ENCODE measurements at places on chromosomes 1 and 21.

- peak; percentile 26 for DNase-seq
These were observed 859 bp upstream of the ERMAP start for GRCh38 chr1:42815941-42816584.

GRCh38 chr1:185213091-185213490, 56.1 kb downstream of the SWT1 start:
- DNase-seq: peak; percentile 71

GRCh38 chr21:34534522-34534921, 22.5 kb upstream of the KCNE1 start:
- no peak for DNase-seq

GRCh38 chr1:6272868-6273267, 12.0 kb upstream of the GPR153 start:
- no peak for DNase-seq

DNA sequence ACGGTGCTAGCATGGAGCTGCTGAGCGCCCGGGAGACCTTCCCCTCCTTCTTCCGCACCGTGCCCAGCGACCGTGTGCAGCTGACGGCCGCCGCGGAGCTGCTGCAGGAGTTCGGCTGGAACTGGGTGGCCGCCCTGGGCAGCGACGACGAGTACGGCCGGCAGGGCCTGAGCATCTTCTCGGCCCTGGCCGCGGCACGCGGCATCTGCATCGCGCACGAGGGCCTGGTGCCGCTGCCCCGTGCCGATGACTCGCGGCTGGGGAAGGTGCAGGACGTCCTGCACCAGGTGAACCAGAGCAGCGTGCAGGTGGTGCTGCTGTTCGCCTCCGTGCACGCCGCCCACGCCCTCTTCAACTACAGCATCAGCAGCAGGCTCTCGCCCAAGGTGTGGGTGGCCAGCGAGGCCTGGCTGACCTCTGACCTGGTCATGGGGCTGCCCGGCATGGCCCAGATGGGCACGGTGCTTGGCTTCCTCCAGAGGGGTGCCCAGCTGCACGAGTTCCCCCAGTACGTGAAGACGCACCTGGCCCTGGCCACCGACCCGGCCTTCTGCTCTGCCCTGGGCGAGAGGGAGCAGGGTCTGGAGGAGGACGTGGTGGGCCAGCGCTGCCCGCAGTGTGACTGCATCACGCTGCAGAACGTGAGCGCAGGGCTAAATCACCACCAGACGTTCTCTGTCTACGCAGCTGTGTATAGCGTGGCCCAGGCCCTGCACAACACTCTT, 1.1 kb downstream of the TAS1R3 start:
- DNase-seq: no peak

DNA sequence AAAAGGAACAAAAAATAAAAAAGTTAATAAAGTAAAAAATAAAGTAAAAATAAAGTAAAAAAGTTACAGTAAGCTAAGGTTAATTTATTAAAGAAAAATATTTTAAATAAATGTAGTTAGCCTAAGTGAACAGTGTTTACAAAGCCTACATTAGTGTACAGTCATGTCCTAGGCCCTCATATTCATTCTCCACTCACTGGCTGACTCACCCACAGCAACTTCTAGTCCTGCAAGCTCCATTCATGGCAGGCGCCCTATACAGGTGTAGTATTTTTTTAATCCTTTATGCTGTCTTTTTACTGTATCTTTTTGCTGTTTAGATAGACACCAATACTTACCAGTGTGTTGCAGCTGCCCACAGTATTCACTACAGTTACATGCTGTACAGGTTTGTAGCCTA, 12.4 kb downstream of the ADAR start:
- DNase-seq: peak; percentile 57

DNA sequence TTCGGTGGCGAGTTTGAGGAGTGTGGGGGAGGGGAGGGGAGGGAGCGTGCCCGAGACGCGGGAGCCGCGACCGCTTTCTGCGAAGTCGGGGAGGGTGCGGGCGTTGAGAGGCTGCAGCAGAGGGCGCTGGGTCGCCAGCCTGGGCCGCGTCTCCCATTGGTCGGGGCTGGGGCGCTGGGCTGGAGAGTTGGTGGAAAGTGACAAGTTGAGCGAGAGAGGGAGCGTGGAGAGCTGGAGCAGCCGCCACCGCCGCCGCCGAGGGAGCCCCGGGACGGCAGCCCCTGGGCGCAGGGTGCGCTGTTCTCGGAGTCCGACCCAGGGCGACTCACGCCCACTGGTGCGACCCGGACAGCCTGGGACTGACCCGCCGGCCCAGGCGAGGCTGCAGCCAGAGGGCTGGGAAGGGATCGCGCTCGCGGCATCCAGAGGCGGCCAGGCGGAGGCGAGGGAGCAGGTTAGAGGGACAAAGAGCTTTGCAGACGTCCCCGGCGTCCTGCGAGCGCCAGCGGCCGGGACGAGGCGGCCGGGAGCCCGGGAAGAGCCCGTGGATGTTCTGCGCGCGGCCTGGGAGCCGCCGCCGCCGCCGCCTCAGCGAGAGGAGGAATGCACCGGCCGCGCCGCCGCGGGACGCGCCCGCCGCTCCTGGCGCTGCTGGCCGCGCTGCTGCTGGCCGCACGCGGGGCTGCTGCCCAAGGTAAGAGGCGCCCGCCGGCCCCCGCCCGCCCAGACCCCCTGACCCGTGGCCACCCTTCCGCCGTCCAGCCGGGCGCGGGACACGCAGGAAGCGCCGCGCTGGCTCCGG, at the start of gene ROR1:
TSS of gene ROR1 (plus strand) at position 203 of the 802 bp plus-strand sequence.
- peak; percentile 76 for DNase-seq

DNA sequence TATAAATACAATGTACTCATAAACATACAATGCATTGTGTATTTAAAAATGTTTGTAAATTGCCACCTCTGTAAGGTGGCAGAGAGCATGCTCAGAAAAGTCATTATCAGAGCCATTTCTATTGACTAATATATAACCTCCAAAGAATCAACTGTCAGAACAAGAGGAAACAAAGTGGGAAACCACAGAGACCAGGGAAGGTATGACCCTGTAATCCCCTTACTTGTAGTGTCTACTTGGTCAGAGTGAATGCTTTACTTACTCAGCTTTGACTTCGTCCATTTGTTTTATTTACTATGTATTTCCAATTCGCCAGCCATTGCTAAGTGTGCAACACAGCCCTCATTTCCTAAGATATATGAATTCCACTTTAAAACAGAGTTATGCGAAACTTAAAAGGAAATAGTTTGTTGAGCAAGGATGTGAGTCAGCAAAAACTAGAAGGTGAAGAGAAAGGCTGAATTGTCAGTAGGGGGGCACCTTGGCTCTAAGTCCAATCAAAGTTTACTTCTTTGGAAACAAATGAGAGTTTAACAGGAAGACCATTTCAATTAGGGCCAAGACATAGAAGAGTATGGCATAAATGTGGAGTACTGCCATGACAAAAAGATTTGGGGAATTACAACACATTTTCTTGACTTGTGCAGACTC, 671.7 kb upstream of the PTBP2 start:
- peak; percentile 48 for DNase-seq

DNA sequence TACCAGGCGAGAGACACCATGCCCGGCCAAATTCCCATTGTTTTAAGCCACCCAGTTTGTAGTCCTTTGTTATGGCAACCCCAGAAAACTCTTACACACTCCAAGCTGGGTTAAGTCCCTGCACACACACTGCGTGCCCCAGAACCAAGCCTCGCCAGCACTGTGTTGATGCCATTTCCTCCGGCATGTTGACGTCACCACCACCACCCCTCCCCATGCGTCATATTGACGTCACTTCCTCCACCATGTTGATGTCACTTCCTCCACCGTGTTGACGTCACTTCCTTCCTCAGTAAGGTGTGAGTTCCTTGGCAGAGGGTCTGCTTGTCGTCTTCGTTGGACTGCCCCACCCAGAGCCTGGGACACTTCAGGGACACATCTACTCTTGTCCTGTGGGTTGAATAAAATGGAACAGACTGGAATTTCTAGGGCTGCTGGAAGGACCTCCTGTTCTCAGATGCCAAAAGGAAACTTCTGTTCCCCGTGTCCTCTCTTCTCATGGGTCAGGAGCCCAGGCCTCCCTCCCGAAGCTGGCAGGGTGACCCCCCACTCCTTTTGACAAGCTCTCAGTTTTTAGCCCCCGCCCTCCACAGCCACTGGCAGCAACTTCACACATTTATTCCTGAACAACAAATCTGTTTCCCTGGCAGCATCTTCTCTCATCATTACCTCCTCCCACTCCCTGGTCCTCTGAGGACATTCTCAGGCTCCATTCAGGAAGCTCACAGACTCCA, 643.3 kb downstream of the NPHP4 start:
- no peak for DNase-seq

GRCh38 chr1:47229886-47230691, 1.9 kb downstream of the TAL1 start:
- no peak for DNase-seq

DNA sequence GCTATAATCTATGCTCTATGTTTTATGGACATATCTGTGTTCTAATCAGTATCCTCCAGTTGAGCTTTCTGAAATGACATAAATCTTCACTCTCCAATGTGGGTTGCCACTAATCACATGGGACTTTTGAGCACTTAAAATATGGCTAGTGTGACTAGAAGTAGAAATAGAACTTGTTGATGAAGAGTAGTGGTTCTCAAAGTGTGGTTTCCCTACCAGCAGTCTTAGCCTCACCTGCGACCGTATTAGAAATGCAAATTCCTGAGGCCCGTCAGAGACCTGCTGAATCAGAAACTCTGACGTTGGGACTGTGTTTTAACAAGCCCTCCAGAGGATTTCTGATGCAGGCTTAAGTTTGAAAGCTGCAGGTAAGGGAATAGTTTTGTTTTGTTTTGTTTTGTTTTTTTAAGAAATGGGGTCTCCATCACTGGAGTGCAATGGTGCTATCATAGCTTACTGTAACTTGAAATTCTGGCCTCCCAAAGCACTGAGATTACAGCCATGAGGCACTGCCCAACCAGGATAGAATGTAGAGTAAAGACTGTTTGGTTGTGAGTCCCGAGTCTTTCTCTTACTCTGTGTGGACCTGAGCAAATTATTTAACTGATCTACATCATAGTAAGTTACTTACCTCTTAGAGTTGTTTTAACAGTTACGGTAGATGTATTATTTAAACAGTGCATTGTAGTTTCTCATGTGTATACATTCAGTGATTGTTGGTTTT, 21.7 kb downstream of the GLRX2 start:
- no peak for DNase-seq

DNA sequence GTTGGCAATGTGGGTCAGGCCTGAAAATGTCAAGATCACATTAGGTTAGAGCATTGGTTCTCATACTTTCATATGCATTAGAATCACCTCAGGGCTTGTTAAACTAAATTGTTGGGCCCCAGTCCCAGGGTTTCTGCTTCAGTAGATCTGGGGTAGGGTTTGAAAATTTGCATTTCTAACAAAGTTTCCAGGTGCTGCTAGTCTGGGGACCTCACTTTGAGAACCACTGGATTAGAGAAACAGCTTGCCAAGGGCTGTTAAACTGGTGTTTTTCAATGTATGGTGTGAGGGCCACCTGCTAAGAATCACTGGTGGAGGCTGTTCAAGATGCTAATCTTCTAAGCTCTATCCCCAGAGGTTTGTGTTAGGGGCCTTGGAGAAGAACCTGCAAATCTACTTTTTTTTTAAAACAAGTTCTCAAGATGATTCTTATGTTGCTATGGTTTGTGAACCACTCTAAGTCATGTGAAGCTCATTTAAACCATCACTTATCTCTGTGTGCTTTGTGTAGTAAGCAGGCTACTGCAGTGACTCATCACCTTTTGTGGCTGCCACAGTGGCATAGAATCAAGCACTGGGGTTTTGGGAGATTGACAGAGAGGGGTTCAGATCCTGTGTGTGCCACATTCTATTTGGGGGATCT, 152.2 kb downstream of the S1PR1 start:
- DNase-seq: peak; percentile 60

DNA sequence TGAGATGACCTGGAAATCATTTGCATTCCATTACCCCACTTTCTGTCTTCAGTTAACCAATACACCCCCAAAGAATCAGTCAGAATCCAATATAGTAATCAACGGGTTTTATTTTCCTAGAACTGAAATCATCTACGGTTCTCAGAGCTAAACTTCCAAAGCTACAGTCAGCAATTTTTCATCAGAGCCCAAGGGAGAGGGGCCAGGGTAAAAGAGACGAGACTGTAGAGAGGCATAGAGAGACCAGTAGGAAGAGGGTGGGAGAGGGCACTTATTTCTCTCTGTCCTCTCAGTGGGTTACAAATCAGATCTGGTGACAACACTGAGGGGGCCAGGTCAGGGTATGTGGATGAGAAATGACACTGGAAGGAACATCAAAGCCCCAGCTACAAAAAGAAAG, 1.1 kb upstream of the MRPL24 start:
- no peak for DNase-seq

DNA sequence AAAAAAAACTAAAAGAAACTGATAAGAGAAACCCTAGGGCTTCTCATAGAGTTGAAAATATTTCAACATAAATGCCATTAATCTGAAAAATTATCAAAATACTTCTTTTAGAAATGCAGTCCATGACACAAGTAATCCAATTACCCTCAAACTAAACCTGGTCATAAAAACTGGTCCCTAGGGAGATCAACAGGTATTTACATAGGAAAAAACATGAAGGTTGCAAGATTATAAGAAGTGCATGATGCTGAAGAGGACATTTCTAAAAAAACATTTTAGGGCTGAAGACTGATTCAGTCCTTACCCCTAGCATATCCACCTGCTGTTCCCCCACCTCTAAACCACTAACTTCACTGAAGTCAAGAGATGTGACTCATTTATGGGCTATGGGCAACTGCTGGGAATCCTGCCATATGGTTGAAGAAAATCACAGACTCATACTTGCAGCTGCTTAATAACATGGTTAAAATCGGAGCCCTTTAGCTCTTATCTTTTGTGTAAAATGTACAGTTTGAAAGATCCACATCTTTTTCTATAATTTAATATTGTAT, 131.0 kb upstream of the RUNX1 start:
- peak; percentile 72 for DNase-seq

GRCh38 chr1:225581186-225581585, 71.7 kb downstream of the ENAH start:
- DNase-seq: no peak

DNA sequence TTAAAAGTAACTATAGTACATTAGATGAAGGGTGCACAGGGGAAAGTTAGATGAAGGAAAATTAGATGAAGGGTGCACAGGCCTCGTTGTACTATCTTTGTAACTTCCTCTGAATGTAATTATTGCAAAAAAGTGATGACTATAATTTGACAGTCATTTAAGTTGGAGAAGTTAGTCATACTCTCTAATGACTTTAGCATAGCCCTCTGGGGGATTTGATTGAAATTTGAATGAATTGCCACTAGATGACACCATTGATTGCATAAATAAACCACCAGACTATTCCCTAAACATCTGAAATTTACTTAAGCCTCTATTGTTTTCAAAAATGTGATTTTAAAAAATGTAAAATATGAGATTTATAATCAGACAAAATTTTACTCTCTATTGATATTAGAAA, 102.6 kb downstream of the TPR start:
- DNase-seq: no peak

DNA sequence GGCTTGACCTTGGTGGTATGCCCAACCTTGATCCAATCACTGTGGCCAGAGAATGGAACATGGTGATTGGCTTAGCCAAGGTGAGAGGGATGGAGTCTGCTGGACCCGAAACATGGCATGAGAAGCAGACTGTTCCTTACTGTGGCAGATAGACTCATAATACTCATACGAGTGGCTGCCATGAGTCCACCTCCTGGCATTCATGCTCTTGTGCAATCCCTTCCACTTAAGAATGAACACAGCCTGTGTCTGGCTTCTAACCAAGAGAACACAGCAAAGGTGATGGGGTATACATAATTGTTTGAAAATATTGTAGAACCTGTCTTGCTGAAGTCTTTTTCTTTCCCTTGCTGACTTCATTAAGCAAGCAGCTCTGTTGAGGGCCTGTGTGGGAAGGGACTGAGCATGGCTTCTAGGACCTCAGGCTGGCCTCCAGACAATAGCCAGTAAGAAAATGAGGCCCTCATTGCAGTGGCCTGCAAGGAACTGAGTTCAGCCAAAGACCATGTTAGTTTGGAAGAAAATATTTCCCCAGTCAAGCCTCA, 85.9 kb downstream of the ZNF281 start:
- DNase-seq: peak; percentile 87
